ENCODE measurements at places on chromosomes 1 and 21.

GRCh38 chr1:3978990-3979325, 78.9 kb upstream of the C1orf174 start:
- DNase-seq = no peak

GRCh38 chr1:221069178-221069903, 190.1 kb downstream of the HLX start:
- DNase-seq = no peak

- DNase-seq = no peak
These were observed 35.7 kb downstream of the DPT start for GRCh38 chr1:168693197-168693871.

DNA sequence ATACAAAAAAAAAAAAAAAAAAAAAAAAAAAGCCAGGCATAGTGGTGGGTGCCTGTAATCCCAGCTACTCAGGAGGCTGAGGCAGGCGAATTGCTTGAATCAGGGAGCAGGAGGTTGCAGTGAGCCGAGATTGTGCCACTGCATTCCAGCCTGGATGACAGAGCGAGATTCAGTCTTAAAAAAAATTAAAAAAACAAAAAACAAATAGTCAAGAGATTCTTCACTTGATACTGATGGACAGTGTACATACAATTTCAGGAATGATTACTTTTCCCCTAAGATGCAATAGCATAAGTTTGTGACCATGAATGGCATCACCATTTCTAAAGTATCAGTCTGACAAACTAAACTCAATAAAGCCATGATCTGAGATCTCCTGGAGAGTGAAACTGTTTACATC, 60.8 kb upstream of the IVNS1ABP start:
- no peak for DNase-seq

Measured in thyroid gland (tissue), 4 donors.